Suppressor macrophage treated with lipopolysaccharide for 1 hour (primary cell): ENCODE measurements at places on chromosomes 1 and 21.

DNA sequence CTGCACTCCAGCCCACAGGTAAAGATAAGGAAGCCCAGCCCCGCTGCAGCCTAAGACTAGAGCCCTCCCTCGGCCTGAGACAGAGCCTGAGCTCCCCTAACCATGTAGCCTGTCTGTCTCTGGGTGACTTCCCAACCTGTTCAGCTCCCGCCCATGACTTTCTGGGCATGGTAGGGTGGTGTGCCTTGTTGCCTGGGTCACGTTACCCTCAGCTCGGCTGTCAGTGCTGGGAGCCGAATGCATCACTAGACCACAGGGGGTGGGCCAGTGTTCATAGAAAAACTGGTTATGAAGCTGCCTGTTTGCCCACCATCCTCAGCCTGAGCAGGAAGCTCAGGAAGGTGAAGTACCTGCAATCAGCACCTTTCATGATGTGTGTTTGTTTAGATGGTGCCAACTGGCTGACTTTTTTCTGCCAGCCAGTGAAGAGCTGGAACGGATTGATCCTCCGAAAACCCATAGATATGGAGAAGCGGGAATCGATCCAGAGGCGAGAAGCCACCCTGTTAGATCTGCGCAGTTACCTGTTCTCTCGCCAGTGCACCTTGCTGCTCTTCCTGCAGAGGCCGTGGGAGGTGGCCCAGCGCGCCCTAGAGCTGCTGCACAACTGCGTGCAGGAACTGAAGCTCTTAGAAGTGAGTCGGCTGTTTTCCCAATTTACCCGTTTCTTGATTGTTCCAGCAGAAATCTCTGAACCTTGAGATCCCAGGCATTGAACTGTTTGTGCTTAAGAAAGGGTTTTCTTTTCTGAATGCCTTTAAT lies 43.9 kb upstream of the PWP2 start:
- DNase-seq: no peak

- no peak for DNase-seq
Measured at GRCh38 chr1:59332983-59333382, 36.1 kb downstream of the FGGY start.

GRCh38 chr1:46477153-46477929 lies 12.3 kb upstream of the DMBX1 start:
- DNase-seq: peak; percentile 88

- DNase-seq: peak; percentile 60
Measured at GRCh38 chr1:115706587-115707425, 61.7 kb downstream of the CASQ2 start.

DNA sequence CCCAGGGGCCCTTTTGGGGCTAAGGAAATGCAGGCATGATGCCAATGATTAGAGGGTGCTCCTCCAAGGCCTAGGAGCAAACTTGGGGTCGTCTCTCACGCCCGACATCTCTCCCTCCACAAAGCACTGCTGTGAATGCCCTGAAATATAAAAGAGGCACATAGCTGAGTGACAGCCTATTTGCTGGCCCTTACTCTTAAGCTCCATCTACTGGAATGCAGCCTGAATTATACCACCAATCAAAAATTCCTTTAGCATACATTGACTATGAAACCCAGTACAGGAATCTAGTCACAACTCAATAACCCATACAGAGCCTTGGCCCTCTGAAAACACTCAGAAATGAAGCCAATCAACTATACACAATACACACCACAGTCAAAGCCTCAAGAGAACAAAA lies 105.5 kb downstream of the LRIG2 start:
- no peak for DNase-seq

GRCh38 chr1:92929461-92929860 lies 31.8 kb downstream of the DIPK1A start:
- no peak for DNase-seq

DNA sequence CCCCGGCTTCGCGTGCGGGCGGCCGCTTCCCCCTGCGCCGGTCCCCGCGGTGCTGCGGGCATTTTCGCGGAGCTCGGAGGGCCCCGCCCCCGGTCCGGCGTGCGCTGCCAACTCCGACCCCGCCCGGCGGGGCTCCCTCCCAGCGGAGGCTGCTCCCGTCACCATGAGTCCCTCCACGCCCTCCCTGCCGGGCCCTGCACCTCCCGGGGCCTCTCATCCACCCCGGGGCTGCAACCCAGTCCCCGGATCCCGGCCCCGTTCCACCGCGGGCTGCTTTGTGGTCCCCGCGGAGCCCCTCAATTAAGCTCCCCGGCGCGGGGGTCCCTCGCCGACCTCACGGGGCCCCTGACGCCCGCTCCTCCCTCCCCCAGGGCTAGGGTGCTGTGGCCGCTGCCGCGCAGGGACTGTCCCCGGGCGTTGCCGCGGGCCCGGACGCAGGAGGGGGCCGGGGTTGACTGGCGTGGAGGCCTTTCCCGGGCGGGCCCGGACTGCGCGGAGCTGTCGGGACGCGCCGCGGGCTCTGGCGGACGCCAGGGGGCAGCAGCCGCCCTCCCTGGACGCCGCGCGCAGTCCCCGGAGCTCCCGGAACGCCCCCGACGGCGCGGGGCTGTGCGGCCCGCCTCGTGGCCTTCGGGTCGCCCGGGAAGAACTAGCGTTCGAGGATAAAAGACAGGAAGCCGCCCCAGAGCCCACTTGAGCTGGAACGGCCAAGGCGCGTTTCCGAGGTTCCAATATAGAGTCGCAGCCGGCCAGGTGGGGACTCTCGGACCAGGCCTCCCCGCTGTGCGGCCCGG lies 159.2 kb downstream of the RUNX1 start:
- peak; percentile 96 for DNase-seq

DNA sequence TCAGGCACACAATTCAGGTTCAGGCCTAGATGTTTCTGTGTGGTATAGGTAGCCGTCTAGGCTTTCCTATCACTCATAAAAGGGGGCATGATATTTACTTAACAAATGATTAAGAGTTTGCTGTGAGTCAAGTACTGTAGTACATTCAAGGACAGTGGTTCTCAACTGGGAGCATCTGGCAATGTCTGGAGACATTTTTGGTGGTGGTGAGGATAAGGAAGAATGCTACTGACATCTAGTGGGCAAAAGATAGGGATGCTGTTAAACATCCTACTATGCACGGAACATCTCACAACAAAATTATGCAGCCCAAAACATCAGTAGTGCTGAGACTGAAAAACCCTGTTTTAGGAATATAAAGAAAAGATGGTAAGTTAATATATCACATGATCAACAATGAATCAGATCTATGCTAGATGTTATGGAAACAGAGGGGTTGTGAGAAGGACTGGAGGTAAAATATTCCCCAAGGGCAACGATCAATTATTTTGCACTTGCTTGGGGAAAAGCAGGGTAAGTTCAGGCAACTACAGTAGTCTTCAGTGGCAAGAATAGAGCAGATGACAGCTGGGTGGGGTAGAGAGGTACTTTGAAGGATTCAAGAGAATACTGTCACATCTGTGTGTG lies 4.9 kb downstream of the DNTTIP2 start:
- DNase-seq: peak; percentile 51

GRCh38 chr1:165355139-165355976 lies 1.2 kb downstream of the LMX1A start:
- DNase-seq: no peak
